CD4-positive, alpha-beta T cell treated with Interleukin-10 for 1 hour (primary cell): ENCODE measurements at places on chromosomes 16 and 17.

DNA sequence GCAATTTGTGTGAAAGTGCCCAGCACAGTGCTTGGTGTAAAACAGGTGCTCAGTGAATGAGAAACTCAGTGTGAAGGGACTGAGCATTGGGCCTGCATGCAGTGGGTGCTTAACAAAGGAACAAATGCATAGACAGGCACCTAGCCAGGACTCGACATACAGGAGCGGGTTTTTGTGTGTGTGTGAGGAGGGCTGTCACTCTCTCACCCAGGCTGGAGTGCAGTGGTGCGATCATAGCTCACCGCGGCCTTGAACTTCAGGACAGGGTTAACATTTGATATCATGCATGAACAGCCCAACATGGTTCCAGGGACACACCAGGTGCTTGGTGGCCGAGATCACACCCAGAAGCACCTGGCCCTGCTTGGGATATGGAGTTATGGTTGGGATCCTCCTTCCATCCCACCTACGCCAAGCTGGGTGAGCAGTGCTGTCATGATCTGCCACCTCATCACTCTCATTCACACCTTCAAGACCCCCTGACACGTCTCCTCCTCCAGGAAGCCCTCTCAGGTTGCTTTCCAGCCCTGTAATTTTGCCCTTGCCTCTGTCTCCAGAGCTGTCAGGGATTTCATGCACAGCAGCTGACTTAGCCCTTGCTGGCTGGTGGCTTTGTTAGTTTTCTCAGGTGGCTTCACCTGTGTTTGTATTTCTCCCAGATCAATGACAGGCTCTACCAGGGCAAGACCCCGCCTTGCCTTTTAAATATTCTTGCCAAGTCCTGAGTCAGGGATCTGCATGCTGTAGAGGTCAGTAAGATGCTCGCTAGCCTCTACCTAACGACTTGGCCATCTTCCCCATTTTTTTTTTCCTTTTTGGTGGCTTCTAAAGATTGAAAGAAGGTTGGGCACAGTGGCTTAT is 66.4 kb downstream of the OR1D5 start:
- no peak for DNase-seq

DNA sequence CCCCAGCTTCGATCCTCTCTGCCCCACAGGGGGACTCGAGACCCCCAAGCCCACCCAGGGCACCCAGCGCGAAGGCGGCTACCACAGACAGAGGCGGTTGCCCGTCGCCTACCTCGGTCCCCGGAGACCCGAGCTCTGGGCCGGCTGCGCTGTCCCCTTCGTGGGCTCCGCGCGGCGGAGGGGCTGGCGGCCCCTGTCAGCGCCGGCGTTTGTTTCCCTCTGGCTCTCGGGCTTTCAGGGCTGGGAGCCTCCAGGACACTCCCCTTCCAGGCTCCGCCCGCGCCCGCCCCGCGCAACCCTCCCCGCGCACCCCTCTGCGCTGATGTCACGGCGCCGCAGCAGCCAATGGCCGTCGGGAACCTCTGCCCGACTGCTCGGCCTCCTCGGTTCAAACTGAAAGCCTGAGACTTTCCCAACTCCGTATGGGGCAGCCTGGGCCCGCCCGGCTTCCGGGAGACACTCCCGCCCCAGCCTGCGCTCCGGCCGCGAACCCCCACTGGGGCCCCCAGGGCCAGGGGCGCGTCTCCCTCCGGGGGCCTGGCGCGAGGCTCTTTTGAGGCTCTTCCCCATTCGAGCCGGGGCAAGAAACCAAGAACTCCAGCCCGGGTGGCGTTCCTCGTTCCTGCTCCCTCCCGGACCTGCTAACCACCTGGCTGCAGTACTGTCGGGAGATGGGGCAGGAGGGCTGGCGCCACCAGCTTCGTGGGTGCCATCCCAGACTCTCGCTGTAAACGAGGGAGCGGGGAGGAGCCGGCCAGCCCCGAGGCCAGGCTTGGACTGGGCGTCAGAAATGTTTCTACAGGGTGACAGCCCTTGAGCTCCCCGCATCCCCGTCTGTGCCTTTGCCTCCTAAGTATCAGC is at the start of gene CDC42EP4:
TSS of gene CDC42EP4 (minus strand) at position 221 of the 861 bp plus-strand sequence. CDS start 25,501 bp downstream, outside the sequence.
- DNase-seq = peak; percentile 86

GRCh38 chr17:19720631-19721426 is 4.4 kb upstream of the SLC47A2 start:
- no peak for DNase-seq

DNA sequence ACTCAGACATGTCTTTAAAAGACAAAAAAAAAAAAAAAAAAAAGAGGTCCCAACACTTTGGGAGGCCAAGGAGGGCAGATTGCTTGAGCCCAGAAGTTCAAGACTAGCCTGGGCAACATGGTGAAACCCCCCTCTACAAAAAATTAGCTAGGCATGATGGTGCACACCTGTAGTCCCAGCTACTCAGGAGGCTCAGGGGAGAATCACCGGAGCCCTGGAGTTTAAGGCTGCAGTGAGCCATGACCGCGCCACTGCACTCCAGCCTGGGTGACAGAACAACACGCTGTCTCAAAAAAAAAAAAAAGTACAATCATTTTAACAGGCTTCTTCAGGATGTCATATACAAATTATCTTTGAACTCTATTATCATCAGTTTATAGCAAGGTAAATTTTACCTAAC is 22.0 kb downstream of the C16orf87 start:
- no peak for DNase-seq

DNA sequence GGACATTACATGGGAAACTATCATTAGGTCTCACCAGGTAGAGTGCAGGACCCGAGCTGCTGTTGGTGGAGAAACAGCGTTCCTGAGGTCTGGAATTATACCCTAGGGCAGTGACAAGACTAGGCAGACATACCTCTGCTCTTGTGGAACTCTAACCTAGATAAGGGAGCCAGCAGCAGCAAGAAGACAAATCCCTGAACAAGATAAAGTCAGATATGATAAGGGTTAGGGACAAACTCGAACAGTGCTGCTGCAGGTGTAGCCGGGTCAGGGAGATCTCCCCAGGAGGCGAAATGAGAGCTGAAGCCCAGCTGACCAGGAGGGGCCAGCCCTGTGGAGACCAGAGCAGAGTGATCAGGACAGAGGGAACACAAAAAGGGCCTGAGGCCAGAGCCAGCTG is 34.7 kb downstream of the ARSG start:
- no peak for DNase-seq

- no peak for DNase-seq
These were observed 102.8 kb upstream of the CCL1 start for GRCh38 chr17:34465789-34466188.
